Large intestine (tissue), 12 donors: ENCODE measurements at places on chromosomes 1 and 21. TPM values are rescaled to one million over a fixed set of nuclear protein-coding genes. Genes with fewer than 3 reads are reported as not detected.

GRCh38 chr1:245604979-245605378 is 450.2 kb downstream of the KIF26B start:
- no peaks in the 10 kb centered on the region for H3K27me3 ChIP-seq
- H3K27ac ChIP-seq, result no peak overlapping the region
- DNase-seq, result no peak
- no peak overlapping the region for H3K4me3 ChIP-seq
- H3K36me3 ChIP-seq, result no peaks in the 10 kb centered on the region

DNA sequence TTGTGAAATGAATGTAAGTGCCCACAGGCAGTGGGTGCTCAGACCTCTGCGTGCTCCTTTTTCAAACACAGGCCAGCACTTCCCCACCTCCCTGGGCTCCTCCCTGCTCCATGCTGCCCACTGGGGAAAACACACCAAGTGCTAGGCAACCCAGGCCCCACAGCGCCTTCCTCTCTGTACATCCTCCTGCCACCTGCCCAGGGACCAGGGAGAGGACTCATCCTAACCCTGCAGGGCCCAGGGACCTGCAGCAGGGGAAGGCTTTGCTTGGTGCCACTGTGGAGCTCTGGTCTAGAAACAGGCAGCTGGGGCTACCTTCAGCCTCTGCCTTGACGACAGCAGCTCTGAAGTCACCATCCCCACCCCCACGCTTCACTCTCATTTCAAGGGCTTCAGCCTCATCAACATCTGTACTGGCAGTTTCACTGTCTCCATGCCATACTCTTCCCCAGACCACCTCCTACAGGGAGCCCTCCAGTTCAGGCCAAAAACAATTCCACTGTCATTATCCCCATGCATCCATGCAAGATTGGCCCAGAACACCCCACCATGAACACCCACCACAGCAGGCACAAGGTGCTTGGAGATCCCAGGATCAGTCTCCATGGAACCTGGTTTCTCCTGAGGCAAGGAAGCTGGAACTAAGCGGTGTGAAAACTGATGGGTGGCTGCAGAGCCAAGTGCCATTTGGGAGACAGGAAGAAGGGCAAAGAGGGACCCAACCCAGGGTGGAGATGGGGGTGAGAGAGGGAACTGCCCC is 1.1 kb downstream of the IGSF8 start:
- no peak for DNase-seq
- H3K27ac ChIP-seq, result peak overlapping the region; percentile 82
- H3K4me1 ChIP-seq, result peaks cover 45% of the 10 kb centered on the region

- no peak for DNase-seq
- no peaks in the 10 kb centered on the region for H3K27me3 ChIP-seq
- no peaks in the 10 kb centered on the region for H3K4me1 ChIP-seq
- H3K27ac ChIP-seq, result no peak overlapping the region
- H3K36me3 ChIP-seq, result no peaks in the 10 kb centered on the region
- H3K4me3 ChIP-seq, result no peak overlapping the region
Observed at GRCh38 chr1:177596485-177596884, 373.4 kb downstream of the SEC16B start.

GRCh38 chr1:29974316-29974724 is 738.0 kb downstream of the PTPRU start:
- no peak for DNase-seq
- H3K36me3 ChIP-seq, result no peaks in the 10 kb centered on the region
- no peak overlapping the region for H3K27ac ChIP-seq

- no peak overlapping the region for H3K27ac ChIP-seq
- H3K36me3 ChIP-seq, result peaks cover 27% of the 10 kb centered on the region
- H3K4me3 ChIP-seq, result no peak overlapping the region
- H3K4me1 ChIP-seq, result no peaks in the 10 kb centered on the region
- no peak for DNase-seq
Observed at GRCh38 chr1:52947490-52947889, 20.4 kb downstream of the SCP2 start.

DNA sequence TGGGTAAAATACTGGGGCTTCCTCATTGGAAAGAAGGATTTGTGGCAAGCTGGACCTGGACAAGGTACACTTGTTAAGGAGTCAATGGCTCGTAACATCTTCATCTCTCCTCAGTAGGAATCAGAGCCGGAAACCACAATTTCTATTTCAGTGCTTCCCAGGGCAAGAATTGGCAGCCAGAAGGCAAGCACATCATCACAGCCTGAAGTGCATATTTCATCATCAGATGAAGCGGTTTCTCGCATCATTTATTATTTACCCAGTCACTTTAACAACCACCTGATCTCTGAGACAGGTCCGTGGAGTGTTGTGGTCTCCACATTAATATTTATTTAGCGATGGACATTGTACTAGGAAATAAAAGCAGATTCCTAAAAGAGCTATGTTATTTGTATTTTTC is 55.0 kb downstream of the KCNJ15 start:
- no peak overlapping the region for H3K27ac ChIP-seq
- no peaks in the 10 kb centered on the region for H3K36me3 ChIP-seq
- H3K4me1 ChIP-seq, result no peaks in the 10 kb centered on the region
- H3K4me3 ChIP-seq, result no peak overlapping the region
- DNase-seq, result no peak

- no peaks in the 10 kb centered on the region for H3K4me1 ChIP-seq
- no peaks in the 10 kb centered on the region for H3K36me3 ChIP-seq
- H3K27me3 ChIP-seq, result peaks cover 28% of the 10 kb centered on the region
- no peak for DNase-seq
- no peak overlapping the region for H3K4me3 ChIP-seq
Observed at GRCh38 chr1:40649592-40649930, 15.9 kb downstream of the RIMS3 start.

DNA sequence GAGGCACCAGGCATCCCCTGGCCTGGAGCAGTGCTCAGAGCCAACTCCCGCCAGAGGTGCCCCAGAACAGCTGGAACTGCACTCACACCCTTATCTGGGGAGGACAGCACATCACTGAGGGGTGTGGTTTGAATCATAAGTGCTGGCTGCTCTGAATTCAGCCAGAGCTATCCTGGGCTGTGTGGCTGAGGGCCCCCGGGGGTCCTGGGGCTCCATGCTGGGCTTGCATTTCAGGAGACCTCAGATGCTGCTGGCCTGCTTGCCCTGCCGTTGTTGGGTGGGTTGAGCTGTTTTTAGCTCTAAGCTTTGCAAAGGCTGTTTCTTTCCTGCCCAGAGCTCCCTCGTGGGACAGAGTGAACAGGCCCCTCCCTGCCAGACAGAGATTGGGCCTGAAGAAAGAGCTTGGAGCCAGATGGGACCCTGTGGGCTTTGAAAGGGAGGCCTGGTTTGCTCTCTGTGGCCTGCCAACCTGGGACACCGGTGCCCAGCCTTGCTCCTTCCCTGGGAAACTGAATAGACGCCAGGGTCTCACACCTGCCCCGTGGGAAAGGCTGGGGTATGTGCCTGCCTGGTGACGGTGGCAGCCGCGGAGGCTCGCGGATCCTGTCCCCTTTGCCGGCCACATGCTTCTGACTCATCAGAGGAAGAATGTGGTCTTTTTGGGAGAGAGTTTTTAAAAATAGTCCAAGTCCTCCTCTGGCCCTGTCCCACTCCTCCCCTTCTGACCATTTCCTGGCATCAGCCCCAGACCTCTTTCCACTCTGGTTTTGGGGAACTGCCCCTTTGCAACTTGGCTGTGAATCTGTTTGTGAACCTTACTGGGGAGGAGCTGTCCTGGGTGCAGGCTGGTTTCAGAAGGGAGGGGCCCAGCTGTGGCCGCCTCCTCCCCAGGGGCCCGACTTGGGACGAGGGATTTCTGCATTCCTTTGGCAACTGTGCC is 30.0 kb downstream of the ARHGEF10L start:
- H3K36me3 ChIP-seq, result no peaks in the 10 kb centered on the region
- DNase-seq, result no peak
- H3K4me3 ChIP-seq, result no peak overlapping the region
- H3K27me3 ChIP-seq, result no peaks in the 10 kb centered on the region
- peak overlapping the region; percentile 60 for H3K27ac ChIP-seq

DNA sequence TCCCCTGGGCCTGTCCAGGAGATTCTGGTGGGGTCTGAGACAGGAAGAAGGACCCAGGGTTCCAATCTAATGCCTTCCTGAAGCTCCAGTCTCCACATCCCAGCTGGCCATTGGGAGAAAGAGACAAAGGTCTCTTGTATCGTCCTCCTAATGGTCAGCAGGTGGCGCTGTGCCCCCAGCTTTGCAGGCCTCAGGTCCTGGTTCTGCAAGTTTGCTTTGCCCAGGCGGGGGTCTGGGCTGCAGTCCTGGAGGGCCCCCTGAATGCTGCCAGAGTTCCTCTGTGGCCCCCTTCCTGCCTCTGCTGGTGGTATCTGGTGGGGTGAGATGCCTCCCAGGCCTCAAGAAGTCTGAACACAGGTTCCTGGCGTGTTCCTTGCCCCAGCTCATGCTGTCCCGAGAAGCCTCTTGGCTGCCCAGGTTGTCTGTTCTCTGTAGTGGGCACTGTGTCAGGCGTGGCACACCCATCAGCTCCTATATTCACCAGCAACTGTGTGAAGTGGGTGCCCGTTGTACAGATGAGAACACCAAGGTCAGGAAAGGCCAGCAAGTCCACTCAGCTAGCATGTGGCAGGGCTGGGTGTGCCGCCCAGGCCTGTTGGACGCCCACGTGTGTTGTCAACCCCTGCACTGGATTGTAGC is 33.8 kb upstream of the CSF3R start:
- H3K36me3 ChIP-seq, result no peaks in the 10 kb centered on the region
- H3K4me3 ChIP-seq, result no peak overlapping the region
- DNase-seq, result peak; percentile 40
- H3K4me1 ChIP-seq, result no peaks in the 10 kb centered on the region
- H3K27ac ChIP-seq, result no peak overlapping the region

- no peak overlapping the region for H3K4me3 ChIP-seq
- no peak for DNase-seq
- peak overlapping the region; percentile 6 for H3K27ac ChIP-seq
- H3K4me1 ChIP-seq, result no peaks in the 10 kb centered on the region
Observed at GRCh38 chr1:243287652-243288051, 31.8 kb downstream of the SDCCAG8 start.

DNA sequence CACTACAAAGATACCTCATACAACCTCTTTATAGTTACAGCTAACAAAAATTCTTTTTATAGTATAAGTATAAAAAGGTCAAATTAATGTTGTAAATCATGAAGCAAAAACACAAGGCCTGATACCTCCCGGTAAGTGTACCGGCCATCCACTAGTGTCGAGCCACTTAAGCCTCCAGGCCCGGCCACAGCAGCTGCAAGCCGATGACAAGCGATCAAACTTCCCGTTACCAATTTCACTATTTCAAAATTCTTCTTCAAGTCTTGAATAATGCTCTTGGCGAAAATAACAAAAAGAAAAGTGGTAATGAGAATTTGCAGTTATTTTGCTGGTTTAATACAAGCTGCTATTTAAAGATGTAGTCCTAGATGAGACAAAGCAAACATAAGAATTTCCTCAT is 67.6 kb downstream of the USP24 start:
- DNase-seq, result no peak
- no peak overlapping the region for H3K27ac ChIP-seq
- H3K4me3 ChIP-seq, result no peak overlapping the region
- H3K4me1 ChIP-seq, result no peaks in the 10 kb centered on the region

GRCh38 chr1:7491109-7491817 is 279.8 kb upstream of the VAMP3 start:
- peaks cover 17% of the 10 kb centered on the region for H3K4me1 ChIP-seq
- peak overlapping the region; percentile 51 for H3K27ac ChIP-seq
- H3K4me3 ChIP-seq, result no peak overlapping the region
- H3K36me3 ChIP-seq, result no peaks in the 10 kb centered on the region

- no peaks in the 10 kb centered on the region for H3K36me3 ChIP-seq
- H3K4me3 ChIP-seq, result no peak overlapping the region
- no peaks in the 10 kb centered on the region for H3K4me1 ChIP-seq
- DNase-seq, result no peak
Observed at GRCh38 chr1:206074839-206075238, 21.9 kb downstream of the RHEX start.

- H3K4me3 ChIP-seq, result peak overlapping the region; percentile 57
- peaks cover 28% of the 10 kb centered on the region for H3K4me1 ChIP-seq
- H3K36me3 ChIP-seq, result peaks cover 2% of the 10 kb centered on the region
- H3K27me3 ChIP-seq, result no peaks in the 10 kb centered on the region
- peak overlapping the region; percentile 79 for H3K27ac ChIP-seq
Observed at GRCh38 chr1:26697431-26697977, 1.7 kb downstream of the ARID1A start.

DNA sequence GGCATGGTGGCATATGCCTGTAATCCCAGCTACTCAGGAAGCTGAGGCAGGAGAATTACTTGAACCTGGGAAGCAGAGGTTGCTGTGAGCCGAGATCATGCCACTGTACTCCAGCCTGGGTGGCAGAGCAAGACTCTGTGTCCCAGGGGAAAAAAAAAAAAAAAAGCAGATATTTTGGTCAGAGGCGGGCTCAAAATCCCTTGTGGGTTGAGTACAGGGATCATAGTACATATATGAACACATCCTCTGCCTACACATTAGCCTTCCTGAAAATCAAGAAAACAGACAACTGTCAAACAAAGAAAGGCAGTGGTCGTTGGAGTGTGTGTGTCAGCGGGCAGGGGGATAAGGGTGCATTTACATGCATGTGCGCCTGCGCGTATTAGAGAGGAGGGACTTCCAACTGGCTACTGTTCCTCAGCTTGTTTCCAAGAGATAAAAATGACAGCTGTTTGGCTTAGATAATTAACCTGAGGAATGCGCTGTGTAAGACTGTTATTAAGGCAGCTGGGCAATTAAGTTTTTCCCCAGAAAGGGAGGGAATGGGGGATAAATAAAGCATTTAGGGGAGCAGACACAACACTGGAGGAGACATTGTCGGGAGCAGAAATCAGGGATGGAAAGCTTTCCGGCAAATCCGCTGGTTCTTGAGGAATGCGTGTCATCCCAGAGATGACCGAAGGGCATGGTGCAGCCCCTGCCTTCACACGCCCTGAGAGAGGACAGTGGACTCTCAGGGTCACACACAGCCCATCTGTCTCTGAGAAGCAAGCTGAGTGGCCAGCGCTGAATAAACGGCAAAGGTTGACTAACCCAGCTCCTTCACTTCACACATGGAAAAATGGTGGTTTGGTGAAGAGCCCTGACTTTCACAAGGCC is 6.4 kb downstream of the LAMB3 start:
- no peak for DNase-seq
- H3K27ac ChIP-seq, result peak overlapping the region; percentile 84
- H3K27me3 ChIP-seq, result no peaks in the 10 kb centered on the region
- H3K4me3 ChIP-seq, result no peak overlapping the region
- H3K36me3 ChIP-seq, result peaks cover 47% of the 10 kb centered on the region
- H3K4me1 ChIP-seq, result peaks cover 89% of the 10 kb centered on the region

DNA sequence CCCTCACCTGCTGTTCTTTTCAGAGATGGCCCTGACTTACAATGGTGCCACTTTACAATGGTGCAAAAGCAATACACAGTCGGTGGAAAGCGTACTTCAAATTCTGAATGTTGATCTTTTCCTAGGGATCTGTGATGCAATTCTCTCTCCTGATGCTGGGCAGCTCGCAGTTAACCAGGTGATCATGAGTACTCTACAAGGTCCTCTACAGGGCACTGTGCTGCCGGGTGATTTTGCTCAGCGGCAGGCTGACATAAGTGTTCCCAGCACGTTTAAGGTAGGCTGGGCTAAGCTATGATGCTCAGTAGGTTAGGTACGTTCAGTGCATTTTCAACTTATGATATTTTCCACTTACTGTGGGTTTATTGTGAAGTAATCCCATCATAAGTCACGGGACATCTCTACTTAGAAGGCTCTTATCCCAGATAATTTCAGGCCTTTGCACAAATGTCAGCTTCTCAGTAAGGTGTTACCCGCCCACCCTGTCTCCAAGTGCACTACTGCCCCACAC is 126.5 kb downstream of the KCNN3 start:
- H3K27ac ChIP-seq, result no peak overlapping the region
- no peaks in the 10 kb centered on the region for H3K36me3 ChIP-seq
- H3K4me3 ChIP-seq, result no peak overlapping the region
- H3K27me3 ChIP-seq, result peaks cover 42% of the 10 kb centered on the region

Gene PCSK9
- polyA plus RNA-seq, result 3.0 TPM

Gene HIPK1
- 31.5 TPM for polyA plus RNA-seq

Gene LCA5L
- polyA plus RNA-seq, result 2.0 TPM

Gene SLC30A2
- polyA plus RNA-seq, result 24.9 TPM

Gene TGFB2
- polyA plus RNA-seq, result 4.9 TPM

Gene LRRC8B
- polyA plus RNA-seq, result 10.2 TPM
